ENCODE measurements at places on chromosomes 1 and 21.

DNA sequence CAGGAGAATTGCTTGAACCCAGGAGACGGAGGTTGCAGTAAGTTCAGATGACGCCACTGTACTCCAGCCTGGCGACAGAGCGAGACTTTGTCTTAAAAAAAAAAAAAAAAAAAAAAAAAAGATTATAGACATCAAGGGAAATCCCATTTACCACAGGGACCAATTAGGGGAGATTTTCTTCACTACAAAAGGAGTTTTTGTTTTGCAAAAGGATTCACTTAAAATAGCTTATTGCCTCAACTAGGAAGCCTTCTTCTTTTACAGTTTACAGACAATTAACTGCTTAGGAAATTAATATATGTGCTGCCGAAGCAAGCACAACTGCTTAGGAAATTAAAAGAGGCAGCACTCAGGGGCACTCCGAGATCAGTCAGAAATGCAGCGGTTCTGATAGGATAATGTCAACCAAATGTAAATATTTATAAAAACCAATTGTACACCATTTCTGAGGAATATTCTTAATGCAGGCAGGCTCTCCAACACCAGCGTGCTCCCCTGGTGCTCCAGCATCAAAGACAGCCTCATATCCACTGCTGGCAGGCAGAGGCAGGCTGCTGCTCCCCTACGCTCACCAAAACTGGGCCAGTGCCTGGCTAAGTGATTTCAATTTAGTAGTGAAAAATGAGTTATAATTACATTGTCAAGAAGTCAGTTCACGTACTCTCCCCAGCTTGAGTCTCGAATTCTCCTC is 107.9 kb upstream of the RAB4A start:
- no peak for DNase-seq

DNA sequence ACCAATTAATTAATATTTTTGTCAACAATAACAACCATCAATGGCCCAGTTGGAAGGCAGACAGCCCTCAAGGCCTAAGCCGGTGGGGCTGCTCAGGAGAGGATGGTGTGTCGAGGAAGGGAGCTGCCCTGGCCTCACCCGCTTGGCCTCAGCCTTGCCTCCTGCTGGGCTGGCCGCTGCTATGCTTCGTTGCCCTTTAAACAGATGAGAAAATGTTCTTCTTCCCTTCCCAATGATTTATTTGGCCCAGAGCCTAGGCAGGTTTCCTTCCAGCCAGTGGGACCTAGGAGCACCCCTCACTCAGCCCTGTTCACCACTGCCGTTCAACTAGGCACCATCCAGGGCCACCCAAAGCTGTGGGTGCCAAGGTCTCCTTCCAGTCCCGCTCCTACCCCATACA is 3.1 kb upstream of the ADGRB2 start:
- no peak for DNase-seq

DNA sequence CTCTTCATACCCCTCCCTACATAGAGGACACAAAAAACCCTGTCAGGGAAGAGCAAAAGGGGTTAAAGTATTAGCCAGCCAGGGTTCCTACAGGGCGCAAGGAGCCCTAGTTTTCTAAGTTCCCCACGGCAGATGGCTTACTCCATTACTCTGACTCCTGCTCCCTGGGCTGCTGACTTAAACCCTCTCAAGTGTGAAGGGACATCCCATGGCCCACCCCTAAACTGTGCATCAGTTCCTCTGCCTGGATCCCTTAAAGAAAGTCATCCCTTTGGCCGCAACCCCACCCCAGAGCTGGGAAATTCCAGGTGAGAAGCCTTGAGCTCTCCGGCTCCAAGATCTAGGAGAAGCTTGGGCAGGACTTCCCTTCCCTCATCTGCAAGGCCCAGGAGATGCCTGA is 236.0 kb downstream of the TOMM20 start:
- DNase-seq, result no peak

- no peak for DNase-seq
Observed at GRCh38 chr1:229209816-229210215, 61.1 kb upstream of the RAB4A start.

DNA sequence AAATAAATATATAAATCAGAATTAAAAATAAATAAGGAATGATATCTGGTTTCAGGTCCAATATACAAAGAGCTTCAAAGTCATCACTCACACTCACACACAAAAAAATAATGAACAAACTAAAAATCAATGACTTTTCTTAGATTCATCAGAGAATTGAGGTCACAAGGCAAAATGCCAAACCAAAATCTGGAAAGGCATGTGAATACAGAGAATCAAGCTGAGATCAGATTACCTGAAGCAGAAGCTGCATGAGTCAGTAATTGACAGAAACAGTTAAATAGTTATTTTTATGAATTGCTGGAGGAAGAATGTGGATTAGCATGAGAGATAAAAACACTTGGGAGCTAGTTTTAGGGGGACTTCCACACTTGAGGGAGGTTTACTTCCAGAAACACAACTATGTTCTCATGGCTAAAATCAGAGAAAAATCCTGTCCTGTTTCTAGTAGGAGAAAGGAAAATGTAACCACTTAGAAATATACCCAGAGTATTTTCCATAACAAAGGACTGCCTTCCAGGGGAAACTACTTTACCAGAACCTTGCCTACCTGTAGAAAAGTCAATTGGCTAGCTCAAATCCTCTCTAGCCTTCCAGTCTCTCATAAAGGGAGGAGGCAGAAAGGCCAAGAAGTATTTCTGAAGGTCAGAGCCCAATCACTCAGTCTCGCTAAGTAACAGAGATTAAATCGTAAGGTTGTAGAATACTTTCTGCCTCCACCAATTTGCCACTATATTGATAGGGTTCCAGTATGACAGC is 536.6 kb upstream of the NR5A2 start:
- DNase-seq, result no peak

GRCh38 chr1:62726011-62726442 is 37.8 kb upstream of the DOCK7 start:
- no peak for DNase-seq

DNA sequence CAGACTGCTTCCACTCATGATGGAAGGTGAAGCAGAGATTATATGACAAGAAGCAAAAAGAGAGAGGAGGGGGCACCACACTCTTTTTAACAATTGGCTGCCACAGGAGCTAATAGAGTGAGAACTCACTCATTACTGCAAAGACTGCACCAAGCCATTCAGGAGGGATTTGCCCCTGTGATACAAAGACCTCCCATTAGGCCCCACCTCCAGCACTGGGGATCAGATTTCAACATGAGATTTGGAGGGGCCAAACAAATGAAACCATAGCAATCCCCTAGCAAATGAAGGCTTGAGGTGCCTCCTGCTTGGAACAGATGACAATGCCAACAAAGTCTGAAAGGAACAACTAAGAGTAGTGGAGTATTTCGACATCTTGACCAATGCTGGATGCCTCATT is 122.5 kb upstream of the COA6 start:
- no peak for DNase-seq

GRCh38 chr1:111476761-111477309 is 3.1 kb downstream of the C1orf162 start:
- DNase-seq, result no peak

GRCh38 chr1:189706594-189706993 is 771.1 kb downstream of the BRINP3 start:
- DNase-seq, result no peak

DNA sequence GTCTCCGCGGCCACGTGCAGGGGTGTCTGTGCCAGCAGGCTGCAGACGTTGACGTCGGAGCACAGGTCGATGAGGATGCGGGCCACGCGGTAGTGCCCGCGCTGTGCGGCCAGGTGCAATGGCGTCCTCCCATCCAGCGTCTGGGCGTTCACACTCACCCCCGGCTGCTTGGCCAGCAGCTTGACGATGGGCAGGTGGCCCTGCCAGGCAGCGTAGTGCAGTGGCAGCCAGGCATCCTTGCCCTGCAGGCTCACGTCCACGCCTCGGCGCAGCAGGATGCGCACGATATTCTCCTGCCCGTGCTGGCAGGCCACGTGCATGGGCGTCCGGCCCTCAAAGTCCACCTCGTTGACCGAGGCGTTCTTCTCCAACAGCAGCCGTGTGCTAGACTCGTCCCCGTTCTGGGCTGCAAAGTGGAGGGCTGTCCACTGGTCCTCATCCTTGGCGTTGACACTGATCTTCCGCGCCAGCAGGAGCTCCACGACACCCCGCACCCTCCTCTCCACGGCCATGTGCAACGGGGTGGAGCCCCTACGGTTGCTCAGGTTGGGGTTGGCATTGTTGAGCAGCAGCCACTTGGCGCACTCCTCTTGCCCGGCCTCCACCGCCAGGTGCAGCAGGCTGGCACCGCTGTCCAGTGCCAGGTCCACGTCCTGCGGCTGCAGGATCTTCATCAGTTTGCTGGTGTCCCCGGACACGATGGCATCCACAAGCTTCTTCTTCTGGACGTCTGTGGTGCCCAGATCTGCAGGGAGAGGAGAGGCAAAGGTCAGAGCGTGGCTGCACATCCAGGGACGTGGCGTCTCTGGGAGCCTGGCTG is 25.4 kb downstream of the RIPK4 start:
- DNase-seq, result no peak

- DNase-seq, result no peak
Observed at GRCh38 chr1:200207711-200208126, 180.2 kb downstream of the NR5A2 start.

- DNase-seq, result no peak
Observed at GRCh38 chr21:25273959-25274358, 333.3 kb downstream of the MRPL39 start.

- DNase-seq, result peak; percentile 45
Observed at GRCh38 chr1:61400131-61400770, 317.9 kb downstream of the NFIA start.

- DNase-seq, result no peak
Observed at GRCh38 chr21:35349376-35350080, 300.4 kb upstream of the RUNX1 start.

DNA sequence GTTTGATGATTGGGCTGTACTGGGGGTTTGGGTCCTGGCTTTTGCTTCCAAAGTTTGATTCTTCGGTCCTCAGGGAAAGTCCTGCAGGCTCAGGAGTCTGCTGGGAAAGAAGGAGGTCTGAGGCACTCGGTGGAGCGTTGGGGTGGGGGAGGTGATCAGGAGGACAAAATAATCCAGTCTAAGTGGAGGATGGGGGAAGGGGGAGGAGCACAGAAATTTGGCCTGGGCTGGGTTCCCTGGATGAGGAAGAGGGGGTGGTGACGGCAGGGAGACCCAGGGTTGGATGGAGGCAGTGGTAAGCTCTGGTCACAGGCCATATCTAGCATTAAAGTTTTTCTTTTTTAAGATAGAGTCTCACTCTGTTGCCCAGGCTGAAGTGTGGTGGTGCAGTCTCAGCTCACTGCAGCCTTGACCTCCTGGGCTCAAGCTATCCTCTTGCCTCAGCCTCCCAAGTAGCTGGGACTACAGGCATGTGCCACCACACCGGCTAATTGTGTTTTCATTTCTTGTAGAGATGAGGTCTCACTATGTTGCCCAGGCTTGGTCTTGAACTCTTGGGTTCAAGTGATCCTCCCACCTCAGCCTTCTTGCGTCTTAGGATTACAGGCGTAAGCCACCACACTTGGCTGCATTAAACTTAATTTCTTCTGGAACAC is 6.8 kb downstream of the SH2D2A start:
- no peak for DNase-seq

- DNase-seq, result no peak
Observed at GRCh38 chr1:197842646-197843045, 59.8 kb upstream of the C1orf53 start.

DNA sequence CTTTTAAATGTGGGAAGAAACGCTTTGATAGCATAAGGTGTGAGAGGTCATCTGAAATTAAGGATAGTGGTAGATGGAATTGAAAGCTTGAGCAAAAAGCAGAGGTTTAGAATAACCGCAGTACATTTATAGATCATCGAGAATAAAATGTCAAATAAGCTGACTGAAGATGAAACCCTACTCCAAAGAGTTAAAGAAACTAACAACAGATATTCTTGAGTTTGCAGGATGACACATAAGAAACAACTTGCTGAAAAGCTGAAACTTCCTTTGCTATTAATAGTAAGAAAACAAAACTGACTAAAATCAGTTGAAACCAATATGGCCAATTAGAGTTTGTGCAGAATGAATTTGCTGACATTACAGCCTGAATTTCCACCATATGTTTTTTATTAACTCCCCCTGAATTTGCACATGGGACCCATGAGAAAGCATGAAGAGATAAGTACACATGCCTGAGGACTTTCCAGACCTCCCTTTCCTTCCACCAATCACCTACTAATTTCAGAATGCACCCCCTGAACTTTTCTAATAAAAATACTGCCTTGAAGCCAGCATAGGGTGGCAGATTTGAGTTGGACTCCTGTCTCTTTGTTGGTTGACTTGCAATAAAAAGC is 1.7 kb upstream of the C1orf185 start:
- DNase-seq, result no peak

DNA sequence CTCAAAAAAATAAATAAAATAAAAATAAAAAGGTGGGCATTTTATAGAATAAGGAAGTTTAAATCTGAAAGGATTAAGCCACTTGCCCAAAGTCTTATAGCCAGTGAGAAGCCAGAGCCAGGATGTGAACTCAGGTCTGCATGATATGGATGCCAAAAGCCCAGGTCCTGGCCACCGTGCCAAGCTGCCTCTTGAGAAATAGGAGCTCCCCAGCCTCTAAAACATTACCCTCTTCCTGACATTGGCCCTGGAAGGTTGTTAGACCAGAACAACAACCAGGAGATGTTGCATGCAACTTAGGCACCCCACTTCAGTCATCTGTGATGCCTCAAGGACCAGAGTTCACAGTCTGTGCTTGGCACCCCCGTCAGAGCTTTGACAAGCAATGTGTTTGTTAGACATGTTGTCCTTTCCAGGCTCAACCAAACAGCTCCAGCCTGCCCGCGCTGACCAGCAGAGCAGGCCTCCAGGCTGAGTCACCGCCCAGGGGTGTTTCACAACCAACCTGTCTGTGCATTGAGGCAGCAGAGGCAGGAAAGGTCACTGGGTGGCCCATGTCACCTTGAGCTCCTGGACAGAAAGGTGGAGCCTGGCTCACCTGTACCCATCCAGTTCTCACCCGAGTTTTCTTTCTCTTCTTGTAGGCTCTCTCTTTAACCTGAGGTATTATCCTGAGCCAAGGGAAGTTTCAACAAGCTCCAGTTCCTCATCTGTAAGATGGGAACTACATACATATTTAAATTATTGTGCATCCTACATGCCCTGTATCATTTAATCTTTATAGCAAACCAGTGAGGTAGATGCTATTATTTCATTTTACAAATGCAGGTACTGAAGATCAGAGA is 14.9 kb upstream of the MED18 start:
- DNase-seq, result no peak

- DNase-seq, result no peak
Observed at GRCh38 chr1:41805771-41806471, 112.8 kb downstream of the HIVEP3 start.

- peak; percentile 36 for DNase-seq
Observed at GRCh38 chr21:45970674-45971615, 10.6 kb upstream of the COL6A1 start.

GRCh38 chr1:40313329-40313957 is 3.6 kb downstream of the COL9A2 start:
- no peak for DNase-seq

GRCh38 chr1:241638099-241638682 is 2.0 kb downstream of the CHML start:
- no peak for DNase-seq

- no peak for DNase-seq
Observed at GRCh38 chr1:239570878-239571277, 184.5 kb downstream of the CHRM3 start.

GRCh38 chr1:190579552-190580193 is 102.0 kb upstream of the BRINP3 start:
- DNase-seq, result no peak

Measured in left kidney (tissue), 8 donors.